ENCODE measurements at places on chromosomes 7 and 10. TPM values are rescaled to one million over a fixed set of nuclear protein-coding genes. Genes with fewer than 3 reads are reported as not detected.

AKR1D1 gene
- total RNA-seq: 0.14 TPM

DNA sequence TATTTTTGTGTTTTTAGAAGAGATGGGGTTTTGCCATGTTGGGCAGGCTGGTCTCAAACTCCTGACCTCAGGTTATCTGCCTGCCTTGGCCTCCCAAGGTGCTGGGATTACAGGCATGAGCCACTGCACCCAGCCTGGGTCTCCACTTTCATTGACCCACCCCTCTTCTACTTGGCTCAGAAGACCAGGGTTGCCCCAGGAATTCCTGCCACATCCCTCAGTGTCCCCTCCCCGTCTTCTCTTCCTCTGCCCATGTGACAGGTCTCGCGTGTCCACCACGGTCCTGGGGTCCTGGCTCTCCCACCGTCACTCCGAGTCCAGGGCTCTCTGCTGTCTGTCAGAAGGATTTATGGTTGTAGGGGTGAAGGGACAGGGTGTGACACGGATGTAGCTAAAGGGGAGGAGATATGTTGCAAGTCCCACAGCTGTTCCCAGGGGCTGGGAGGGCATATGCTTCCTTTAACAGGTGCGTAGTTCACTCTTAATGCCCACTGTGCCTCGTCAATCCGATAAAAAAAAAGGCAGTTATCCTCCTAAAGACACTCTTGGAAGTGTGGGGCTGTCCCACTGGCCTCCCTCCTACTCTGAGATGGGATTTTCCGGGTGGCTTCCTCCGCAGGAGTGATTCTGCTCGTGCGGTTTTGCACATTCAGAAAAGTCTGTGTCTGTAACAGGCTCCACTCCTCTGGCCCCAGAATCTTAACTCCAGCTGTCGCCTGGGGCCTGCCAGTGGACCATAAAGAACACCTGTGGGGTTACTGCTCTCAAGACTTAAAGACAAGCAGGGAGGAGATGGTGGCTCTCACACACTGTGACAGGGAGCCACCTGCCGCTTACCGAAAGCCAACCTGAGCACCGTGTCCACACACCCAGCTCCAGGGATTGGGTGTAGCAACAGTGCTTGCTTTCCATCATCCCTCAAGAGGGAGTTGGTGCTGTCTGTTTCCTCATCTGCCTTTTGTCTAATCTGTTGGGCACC, 36.7 kb upstream of the SHH start:
- H3K36me3 ChIP-seq: no peaks in the 10 kb centered on the region
- no peak overlapping the region for H3K27ac ChIP-seq
- DNase-seq: no peak
- peaks cover 1% of the 10 kb centered on the region for H3K4me1 ChIP-seq

DNA sequence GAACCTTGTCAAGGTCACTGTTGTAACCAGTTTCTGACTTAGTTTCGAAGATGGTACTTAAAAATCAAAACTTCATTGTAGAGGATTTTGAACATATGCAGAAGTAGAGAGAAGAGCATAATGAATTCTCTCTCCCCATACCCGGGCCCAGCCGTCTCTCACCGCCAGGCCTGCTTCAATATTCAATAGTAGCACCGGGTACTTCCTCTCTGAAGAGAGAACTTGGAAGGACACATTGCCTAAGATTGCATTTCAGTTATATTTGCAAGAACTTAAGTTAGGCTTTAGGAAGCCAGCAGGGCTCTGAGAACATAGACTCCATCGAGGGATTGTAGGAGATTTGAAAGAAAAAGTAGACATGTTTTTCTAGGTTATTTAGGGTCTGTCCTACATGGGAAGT, 19.1 kb downstream of the LMTK2 start:
- H3K27ac ChIP-seq: no peak overlapping the region
- H3K27me3 ChIP-seq: no peaks in the 10 kb centered on the region
- DNase-seq: no peak
- H3K4me1 ChIP-seq: peaks cover 3% of the 10 kb centered on the region

KCNIP2 gene
- total RNA-seq: 4.3 TPM

SLC18A3 gene
- total RNA-seq: not detected

DNA sequence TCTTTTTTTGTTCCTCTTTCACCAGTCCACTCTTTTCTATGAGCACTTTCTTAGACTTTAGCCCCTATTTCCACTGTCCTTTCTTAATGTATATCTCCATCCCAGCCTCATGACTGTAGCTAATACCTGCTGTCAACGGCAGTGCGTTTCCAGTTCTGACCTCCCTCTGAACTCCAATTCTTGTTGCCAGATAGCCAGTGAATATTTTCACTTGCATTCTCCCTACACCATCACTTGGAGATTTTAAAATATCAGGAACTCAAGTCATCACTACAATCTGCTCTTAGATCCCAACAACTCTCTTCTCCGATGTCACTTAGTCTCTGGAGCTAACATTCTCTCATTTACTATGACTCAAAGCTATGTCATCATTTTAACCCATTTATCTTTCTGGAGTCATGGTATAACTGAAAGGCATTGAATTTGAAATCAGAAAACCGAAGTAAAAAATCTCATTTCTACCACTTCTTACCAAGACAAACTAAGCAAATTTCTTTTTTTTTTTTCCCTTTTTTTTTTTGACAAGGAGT, 5.1 kb upstream of the SLC16A12 start:
- peaks cover 6% of the 10 kb centered on the region for H3K4me1 ChIP-seq
- H3K36me3 ChIP-seq: no peaks in the 10 kb centered on the region
- H3K4me3 ChIP-seq: no peak overlapping the region
- no peak overlapping the region for H3K27ac ChIP-seq
- DNase-seq: no peak
